HT1080 (cell line): ENCODE measurements at places on chromosomes 12 and 14.

- peak; percentile 7 for DNase-seq
Observed at GRCh38 chr14:65585216-65585615, 172.7 kb downstream of the FUT8 start.

DNA sequence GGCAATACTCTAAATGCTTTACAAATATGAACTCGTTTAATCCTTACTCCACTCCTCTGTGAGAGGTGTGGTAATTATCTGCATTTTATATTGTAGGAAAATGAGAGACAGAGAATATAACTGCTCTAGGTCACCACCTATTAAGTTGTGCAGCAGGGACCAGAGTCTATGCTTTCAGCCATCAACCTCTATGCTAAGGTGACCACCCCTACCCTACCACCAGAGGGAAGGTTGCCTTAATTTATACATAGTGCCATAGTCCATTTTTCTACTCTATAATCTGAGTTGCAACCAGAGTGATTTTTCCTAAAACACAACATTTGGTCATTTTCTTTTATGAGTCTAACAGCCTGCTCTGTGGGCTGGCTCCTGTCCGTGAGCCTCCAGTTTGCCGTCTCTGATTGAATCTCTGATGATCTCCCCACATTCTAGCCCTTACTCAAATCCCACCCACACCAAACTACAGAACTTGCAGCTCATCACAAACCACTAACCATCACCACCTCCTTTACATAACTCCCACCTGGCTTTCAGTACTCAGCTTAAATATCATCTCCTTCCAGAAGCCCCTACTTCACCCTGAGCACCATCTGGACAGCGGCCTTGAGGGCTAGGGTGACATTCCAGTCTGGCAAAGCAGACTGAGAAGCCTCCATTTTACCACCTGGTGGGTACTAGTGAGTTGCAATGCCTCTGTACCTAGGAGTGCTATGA lies 126.6 kb downstream of the PPM1H start:
- DNase-seq: no peak

DNA sequence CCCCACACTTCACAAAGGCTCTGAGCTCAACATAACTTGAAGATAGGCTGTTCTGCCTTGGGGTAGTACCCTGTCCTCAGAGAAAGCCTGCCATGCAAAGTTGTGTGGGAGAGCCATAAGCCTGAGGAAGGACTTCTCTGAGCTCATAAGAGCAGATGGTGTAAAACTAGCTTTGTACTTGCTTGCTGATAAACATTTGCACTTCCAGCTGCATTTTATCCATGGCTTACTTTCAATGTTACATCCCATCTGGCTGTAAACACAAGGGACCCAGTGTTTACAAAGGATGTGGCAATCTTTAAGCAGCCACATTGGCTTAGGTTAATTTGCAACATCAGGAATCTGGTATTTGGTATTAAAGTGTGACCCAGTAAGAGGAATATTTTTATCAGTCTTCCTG lies 258.1 kb downstream of the IPO8 start:
- no peak for DNase-seq

GRCh38 chr12:57397441-57397840 lies 33.4 kb downstream of the R3HDM2 start:
- DNase-seq: no peak

DNA sequence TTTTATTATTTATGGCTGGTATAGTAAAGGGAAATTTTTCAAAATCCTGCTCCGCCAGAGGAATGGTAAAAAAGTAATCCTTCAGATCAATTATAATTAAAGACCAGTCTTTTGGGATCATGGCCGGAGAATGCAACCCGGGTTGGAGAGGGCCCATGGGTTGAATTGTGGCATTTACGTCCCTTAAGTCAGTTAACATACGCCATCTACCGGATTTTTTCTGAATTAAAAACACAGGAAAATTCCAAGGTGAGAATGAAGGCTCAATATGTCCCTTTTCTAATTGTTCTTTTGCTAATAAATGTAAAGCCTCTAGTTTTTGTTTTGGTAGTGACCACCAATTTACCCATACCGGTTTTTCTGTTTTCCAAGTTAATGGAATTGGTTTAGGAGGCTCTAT lies 602.8 kb downstream of the ALG10 start:
- DNase-seq: peak; percentile 8

DNA sequence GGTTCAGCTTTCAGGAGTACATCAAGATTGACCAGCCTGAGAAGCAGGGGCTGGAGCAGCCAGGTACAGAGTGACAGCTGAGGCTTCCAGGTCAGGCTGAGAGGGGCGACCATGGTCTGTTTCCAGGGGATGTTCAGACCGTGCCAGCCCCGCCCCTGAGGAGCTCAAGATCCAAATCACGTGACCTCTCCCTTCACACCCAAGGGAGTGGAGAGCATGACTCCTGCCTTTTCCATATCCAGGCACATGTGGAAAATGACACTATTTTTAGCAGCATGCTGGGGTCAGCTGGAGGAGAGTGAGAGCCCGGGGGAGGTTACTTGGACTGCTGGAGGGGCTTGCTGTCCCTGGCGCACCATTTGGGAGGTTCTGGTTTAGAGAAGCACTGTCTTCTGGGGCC lies 92.7 kb downstream of the B4GALNT3 start:
- DNase-seq: no peak

- DNase-seq: no peak
Observed at GRCh38 chr14:90559811-90560492, 163.1 kb downstream of the CALM1 start.

- DNase-seq: no peak
Observed at GRCh38 chr12:101068836-101069235, 141.2 kb downstream of the SLC5A8 start.

- no peak for DNase-seq
Observed at GRCh38 chr14:35866595-35867279, 40.6 kb downstream of the BRMS1L start.

- DNase-seq: peak; percentile 13
Observed at GRCh38 chr12:110849748-110850403, 3.1 kb downstream of the CCDC63 start.

GRCh38 chr14:51998348-51998747 lies 9.0 kb downstream of the RTRAF start:
- DNase-seq: no peak

DNA sequence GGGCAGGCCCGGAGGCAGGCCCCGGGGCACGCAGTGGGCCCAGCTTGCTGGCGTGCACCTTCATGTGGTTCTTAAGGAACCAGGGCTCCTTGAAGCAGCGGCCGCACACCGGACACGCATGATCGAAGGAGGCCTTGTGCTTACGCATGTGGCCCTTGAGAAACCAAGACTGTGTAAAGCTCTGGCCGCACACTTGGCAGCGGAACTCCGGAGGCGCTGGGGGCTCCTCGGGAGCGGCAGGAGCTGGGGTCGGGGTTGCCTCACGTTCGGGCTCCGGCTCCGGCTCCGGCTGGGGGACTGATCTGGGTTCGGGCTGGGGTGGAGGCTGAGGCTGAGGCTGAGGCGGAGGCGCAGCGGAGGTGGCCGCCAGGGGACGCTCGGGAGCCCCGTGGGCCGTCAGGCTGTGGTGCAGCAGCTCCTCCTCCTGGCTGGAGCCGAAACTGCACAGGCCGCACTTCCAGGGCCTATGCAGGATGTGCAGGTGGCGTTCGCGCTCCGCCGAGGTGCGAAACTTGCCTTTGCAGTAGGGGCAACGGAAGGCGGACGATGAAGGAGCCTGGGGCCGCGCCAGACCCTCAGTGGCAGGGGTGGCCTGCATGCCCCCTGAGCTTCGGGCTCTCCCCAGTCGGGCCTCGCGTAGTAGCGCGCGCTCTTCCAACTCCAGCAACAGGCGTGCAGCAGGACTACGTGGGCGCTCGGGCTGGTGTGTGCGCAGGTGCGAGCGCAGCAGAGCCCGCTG lies 6.0 kb downstream of the ZNF219 start:
- peak; percentile 61 for DNase-seq

DNA sequence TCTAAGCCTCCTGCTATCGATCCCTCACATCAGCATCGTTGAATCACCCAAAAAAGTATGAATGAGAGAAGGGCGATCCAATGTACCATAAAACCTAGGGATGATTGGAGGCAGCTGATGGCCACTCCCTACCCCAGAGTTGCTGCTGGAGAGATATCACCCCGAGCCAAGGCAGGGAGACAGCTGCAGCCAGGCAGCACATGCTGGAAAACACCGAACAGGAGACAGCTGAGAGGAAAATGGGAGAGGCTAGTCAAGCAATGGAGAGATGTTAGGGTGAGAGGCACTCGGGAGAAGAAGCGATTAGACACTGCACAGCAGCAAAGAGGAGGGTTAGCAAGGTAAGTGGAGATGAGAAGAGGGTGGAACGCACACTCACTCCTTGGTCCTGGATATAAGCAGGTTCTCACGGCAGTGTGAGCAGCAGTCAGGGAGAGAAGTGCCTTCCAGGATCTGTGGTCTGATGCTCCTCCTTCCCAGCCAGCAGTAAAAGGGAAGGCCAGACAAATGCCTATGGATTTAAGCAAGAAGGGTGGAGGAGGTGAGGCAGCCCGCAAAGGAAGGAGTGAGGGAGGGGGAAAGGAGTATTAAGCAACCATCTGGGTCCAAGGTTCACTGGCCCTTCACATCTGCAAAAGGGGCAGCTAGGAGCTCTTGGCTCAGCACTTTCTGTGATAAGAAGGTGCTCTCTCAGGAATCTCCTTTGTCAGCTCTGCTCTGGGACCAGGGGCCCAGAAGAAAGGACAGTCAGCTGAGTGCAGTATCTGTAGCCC lies at the start of gene SLC7A7:
TSS of gene SLC7A7 (minus strand) at position 495 of the 773 bp plus-strand sequence. CDS start 2,037 bp downstream, outside the sequence.
- no peak for DNase-seq

DNA sequence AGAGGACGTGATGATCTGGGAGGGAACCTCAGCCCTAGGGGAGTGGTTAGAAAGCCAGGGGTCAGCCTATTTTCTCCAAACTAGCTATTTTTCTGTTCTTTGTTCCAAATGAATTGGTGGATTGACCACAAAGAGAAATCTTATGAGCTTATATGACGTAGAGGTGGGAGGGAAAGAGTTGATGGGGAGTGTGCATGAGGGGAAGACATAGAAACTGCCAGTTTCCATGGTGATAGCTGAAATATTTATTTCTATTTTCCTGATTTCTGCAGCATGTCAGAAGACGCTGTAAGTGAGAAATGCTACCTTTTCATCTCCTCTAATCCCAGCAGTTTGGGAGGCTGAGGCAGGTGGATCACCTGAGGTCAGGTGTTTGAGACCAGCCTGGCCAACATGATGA lies 51.4 kb upstream of the CISTR start:
- no peak for DNase-seq

- peak; percentile 46 for DNase-seq
Observed at GRCh38 chr14:100850841-100851585, 25.1 kb downstream of the MEG3 start.

DNA sequence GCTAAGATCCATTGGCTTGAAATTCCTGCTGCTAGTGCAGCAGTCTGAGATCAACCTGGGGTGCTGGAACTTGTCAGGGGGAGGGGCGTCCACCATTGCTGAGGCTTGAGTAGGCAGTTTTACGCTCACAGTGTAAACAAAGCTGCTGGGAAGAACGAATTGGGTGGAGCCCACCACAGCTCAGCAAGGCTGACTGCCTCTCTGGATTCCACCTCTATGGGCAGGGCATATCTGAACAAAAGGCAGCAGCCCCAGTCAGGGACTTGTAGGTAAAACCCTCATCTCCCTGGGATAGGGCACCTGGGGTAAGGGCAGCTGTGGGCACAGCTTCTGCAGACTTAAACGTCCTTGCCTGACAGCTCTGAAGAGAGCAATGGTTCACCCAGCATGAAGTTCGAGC lies 191.7 kb downstream of the ALG10B start:
- no peak for DNase-seq

DNA sequence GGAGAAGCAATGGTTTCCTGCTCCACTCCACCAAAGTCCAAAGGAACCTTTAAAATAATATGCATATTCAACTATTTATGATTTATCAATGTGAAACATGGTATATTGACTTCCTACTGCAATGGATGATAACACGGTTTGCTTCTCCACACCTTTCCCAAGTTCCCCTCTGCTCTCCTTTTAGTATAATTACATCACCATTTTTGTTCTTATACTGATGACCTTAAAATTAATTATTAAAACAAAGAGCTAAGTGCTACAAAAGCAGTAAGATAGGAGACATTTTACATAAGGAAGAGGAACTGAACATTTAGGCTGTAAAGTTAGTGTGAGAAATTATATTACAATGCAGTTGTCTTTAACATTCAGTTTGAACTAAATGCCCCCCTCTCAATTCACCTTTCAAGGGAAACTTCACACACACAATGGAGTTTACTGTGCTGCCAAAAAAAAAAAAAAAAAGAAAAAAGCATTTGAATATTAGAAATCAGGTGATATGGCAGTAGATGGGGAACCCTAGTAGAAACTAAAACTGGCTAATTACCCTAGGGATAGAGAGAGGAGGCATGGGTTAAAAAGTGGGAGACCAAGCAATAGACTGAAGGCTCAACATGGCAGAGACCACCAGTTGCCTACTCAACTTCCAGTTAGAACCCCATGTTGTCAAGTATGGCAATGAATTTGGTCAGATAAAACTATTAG lies 37.1 kb upstream of the STK38L start:
- no peak for DNase-seq

DNA sequence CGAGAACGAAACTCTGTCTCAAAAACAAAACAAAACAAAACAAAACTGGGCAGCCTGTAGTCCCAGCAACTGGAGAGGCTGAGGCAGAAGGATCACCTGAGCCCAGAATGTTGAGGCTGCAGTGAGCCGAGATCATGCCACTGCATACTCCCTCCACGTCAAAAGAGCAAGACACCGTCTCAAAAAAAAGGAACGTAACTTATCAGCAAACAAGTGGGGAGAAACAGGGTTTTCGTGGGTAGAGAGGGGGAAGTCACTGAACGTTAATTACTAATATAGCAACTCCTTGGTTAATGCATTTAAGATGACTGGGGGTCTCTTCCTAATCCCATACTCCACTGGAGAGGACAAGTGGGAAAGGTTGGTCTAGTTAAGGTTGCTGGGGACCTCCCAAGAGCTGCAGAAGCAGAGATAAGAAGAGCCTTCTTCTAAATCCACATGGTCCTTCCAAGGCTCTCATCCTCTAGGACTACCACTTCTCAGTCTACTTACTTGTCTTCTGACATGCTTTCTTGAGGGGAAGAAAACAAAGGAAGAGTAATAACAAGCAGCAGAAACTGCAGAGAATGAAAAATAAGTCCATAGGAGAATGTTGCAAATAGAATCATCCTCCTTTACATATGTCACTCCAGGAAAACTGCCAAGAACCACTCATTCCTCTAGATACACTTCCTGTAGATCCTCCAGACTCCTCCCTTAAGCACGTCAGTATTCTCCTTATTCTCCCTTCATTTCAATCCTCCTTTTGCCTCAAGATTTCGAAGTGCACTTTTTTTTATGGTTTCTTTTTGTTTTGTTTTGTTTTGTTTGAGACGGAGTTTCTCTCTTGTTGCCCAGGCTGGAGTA lies 5.8 kb downstream of the NUMB start:
- DNase-seq: peak; percentile 71

GRCh38 chr14:95263527-95264231 lies 56.0 kb downstream of the CLMN start:
- no peak for DNase-seq
